ENCODE measurements at places on chromosomes 4 and X.

DNA sequence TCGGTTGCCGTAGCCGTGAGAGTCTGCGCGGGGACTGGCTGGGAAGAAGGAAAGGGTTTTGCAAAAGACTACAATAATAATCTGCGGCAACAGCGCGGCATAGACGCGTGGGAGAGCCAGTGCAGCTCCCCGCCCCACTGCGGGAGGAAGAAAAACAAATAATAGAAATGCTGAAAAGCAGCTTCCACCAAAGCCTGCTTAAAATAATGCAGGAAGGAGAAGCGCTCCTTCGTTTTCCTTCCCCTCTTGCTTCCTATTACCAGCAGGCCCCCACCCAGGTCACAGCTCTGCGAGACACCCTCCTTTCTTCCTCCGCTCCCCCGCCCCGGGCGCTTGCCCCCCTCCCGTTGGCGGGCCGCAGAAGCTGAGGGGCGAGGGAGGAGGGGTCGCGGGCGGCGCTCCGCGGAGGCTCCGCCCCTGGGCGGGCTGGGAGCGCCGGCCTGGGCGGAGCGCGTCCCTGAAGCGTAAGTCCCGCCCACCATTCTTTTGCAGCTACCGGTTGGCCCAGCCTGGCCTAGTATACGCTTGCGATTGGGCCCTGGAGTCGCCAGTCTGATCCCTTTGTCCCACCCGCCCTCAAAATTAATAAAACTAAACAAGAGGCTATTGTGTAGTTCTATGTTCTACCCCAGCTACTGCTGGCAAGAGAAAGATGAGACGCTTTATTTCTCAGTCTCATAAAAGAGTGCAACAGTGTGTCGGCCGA is 636 bp upstream of the AMOT start:
- peak; percentile 92 for DNase-seq

DNA sequence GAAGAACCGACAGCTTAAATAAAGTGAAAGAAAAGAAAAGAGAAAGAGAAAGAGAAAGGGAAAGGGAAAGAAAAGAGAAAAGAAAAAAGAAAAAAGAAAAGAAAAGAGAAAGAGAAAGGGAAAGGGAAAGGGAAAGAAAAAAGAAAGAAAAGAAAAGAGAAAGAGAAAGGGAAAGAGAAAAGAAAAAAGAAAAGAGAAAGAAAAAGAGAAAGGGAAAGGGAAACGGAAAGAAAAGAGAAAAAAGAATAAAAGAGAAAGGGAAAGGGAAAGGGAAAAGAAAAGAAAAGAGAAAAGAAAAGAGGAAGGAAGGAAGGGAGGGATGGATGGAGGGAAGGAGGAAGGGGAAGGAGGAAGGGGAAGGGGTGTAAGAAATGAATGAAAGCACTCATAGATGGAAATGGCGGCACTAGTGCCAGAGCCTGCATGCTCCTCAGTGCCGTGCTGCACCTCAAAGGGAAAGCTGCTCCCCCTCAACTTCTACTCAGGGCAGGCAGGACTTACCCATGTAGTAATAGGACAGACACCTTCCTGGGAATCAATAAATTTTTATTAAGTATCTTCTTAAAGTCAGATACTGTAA is 70.7 kb downstream of the AFAP1 start:
- DNase-seq: no peak

GRCh38 chr4:81659051-81659450 is 187.3 kb upstream of the RASGEF1B start:
- no peak for DNase-seq

DNA sequence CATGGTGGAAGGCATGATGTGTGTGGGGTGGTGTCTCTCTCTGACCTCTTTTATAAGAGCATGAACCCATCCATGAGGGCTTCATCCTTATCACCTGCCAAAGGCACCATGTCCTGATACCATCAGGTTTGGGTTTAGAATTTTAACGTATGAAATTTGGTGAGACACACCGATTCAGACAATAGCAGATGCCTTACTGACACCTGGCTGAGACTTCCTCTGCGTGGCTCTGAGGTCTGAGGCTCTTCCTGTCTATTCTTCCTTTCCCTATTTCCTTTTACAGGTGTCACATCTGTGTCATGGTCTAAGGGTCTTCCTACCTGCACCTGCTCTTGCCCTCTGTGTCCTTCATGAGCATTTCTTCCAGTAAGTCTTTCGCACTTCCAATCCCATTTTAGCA is 320.7 kb upstream of the CLNK start:
- DNase-seq: no peak

DNA sequence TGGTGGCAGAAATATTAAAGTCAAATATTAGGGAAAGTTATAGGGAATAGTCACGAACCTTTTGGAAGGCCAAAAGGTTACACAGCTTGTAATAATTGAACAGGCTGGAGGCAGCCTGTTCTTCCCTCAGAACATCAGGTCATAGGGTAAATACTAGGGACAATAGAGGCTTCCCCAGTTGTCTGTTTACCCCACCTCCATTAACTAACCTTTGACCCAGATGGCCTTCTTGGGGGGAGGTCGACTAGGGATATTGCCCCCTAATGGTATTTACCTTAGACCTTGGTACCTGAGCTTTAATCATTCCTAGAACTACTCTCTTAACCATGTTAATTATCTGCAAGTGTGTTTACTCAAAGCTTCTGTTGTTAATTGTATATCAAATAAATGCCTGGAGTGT is 26.0 kb downstream of the C4orf17 start:
- no peak for DNase-seq

DNA sequence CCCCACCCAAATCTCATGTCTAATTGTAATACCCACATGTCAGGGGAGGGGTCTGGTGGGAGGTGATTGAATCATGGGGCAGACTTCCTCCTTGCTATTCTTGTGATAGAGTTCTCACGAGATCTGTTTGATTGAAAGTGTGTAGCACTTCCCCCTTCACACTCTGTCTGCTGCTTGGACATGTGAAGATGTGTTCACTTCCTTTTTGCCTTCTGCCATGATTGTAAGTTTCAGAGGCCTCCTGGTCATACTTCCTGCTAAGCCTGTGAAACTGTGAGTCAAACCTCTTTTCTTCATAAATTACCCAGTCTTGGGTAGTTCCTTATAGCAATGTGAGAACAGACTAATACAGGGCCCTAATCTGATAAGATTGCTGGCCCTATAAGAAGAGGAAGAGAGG is 1514.8 kb downstream of the RPA4 start:
- DNase-seq: no peak

GRCh38 chr4:52595001-52595400 is 64.1 kb downstream of the USP46 start:
- no peak for DNase-seq

DNA sequence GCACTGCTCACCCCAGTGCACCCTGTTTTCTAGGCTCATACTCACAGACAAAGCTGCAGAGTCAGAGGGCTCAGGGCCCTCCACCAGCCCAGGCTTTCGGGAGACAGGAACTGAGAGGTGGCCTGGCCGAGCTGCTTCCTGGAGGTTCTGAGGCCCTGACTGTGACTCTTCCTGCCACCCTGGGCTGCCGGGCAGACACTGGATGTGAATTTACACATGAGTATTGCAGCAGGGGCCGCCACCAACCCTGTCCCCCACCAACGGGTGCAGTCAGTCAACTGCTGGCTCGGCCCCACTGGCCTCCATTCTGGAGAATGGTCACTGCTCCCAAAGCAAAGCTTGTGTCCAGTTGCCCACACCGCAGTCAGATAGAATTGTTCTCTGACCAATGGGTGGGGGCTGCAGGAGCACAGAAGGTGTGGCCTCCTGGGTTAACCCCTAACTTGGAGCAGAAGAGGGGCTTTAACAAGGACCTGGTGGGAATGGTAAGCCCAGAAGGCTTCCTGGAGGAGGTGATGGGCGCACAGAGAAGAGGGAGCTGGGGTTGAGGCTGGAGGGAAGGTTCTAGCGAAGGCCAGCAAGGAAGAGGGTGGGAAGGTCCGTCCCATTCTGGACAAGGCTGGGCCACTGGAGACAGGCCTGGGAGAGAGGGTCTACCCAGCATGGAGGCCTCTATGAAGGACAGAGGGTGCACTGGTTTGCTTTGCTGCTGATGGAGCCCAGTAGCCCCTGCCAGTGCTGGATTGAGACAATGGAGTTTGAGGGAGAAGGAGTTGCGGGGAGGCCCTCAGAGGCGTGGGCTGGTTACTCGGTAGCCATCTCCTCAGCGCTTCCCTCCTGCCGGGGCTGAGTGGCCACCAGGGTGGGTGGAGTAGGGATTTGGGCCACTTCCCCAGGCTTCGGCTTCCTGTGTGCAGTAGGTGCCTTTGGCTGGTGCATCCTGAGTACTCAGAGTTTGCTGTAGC is 135.3 kb downstream of the CPZ start:
- DNase-seq: no peak

GRCh38 chrX:10101269-10101668 is 55.5 kb upstream of the CLCN4 start:
- no peak for DNase-seq

DNA sequence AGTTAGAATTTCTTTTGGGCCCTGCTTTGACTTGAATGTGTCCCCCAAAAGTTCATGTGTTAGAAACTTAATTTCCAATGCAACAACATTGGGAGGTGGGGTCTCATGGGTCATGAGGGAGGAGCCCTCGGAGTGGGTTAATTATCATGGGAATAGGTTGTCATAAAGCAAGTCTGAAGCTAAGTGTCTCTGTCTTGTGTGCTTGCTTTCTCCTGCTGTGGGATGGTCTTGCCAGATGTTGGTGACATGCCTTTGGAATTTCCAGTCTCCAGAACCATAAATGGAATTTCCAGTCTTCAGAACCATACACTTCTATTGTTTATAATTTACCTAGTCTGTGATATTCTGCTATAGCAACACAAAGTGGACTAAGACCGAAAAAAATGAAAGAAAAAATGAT is 71.6 kb downstream of the RASL11B start:
- no peak for DNase-seq

DNA sequence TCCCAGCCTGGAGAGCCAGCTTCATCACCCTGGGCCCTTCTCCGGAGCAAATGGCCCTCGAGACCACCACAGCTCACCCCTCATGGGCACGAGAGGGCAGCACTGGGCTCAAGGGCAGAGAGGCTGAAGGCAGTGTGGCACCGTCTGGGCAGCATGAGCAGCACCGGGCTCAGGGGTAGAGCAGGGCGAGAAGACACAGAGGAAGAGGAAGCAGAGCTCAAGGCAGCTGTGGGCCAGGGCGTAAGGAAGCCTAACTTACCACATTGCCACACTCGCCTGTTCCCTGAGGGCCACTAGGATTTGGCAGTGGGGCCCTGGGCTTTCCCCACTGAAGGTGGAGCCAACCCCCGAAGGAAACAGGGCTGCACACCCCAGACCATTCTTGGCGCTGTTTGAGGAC is 15.5 kb downstream of the ZNF185 start:
- DNase-seq: no peak

DNA sequence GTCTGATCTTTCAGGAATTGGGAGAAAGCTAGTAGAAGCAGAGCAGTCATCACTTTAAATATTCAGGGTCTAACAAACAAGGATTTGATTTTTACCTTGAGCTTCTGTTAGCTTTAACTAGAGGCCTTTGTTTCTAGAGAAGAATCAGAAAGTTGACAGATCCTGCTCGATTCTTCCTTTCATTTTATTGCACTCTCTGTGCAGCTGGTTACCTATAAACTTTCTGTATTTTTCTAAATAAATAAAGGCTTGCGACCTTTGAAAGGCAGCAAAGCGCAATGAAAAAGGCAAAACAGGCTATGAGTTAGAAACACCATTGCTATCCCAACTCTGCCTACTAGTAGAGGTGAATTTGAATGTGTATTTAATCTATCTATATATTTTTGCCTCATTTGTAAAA is 101.4 kb upstream of the NPY2R start:
- DNase-seq: no peak

- DNase-seq: no peak
Measured at GRCh38 chr4:156241896-156242295, 288.2 kb upstream of the CTSO start.

GRCh38 chrX:7714351-7714750 is 128.6 kb upstream of the VCX start:
- DNase-seq: no peak

DNA sequence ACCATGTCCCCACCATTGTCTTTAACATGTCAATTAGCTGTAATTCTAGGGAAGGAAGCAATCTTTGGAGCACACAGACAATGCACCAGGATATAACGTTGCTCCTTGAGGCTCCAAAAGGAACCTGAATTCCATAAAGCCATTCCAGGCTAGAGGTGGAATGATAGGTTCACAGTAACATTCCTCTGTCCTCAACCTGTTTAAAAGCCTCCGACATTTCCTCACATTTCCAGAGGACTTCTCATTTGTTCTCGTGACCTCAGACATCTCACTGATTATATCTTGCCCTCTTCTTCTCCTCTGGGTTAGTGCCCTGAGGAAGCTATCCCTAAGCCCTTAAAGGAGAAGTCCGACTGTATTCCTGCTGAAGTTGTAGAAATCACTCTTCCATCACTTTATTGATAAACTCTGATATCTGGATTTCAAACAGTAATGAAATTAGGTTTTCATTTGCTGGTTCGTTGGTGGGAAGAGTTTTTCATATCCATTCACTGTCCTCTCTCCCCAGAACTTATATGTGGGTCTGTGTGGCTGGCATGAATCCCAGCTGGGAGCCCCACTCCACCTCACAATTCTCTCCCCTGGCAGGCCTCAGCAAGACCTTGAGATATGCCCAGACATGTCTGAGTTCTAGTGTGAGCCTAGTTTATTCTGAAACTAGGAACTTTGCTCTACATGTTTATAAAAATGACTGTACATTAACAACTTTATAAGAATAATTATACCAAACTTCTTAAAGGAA is 44.2 kb upstream of the PRSS12 start:
- DNase-seq: no peak

GRCh38 chrX:148609515-148610327 is 109.3 kb downstream of the AFF2 start:
- no peak for DNase-seq

DNA sequence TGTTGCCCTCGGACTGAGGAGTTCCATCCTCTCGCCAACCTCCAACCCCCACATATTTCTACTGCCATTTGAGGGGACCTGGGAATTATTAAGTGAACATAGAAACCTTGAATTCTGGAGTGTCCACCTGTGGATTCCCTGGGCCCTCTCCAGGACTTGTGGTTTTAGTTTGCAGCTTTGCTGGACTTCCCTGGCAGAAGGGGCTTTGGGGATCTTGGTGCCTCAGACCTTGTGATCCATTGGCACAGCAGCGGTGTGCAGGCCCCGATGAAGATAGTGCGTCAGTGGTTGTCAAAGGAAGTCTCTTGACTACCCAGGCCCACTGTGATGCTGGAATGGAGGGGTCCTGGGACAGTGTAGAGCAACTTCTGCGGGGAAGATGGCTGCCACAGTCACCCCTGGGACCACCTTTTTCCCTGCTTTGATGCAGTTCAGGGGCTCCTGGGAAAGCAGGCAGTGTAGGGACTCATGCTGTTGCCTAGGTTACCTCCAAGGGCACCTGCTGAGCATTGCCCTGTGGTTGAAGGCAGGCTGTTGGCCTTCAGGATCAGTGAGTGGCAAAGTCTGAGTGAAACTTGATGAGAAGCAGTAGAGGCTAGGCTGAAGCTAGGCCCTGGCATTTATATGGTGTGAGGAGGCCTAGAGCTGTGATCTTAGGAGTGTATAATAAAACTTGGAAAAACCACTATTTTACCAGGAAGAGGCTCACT is 2.2 kb downstream of the SLC16A2 start:
- peak; percentile 1 for DNase-seq

- DNase-seq: peak; percentile 37
Measured at GRCh38 chr4:33924239-33924638, 2320.1 kb downstream of the ARAP2 start.

GRCh38 chr4:73458184-73459047 is 22.4 kb downstream of the AFP start:
- no peak for DNase-seq
